ENCODE measurements at places on chromosomes 4 and X. TPM values are rescaled to one million over a fixed set of nuclear protein-coding genes. Genes with fewer than 3 reads are reported as not detected.

The FATE1 gene
- not detected for total RNA-seq

The MAGEC3 gene
- total RNA-seq: 0.70 TPM

GRCh38 chrX:54945224-54945623 lies 24.6 kb downstream of the TRO start:
- H3K36me3 ChIP-seq: no peaks in the 10 kb centered on the region
- no peaks in the 10 kb centered on the region for H3K27me3 ChIP-seq
- DNase-seq: no peak
- H3K4me1 ChIP-seq: no peaks in the 10 kb centered on the region
- H3K4me3 ChIP-seq: no peak overlapping the region

DNA sequence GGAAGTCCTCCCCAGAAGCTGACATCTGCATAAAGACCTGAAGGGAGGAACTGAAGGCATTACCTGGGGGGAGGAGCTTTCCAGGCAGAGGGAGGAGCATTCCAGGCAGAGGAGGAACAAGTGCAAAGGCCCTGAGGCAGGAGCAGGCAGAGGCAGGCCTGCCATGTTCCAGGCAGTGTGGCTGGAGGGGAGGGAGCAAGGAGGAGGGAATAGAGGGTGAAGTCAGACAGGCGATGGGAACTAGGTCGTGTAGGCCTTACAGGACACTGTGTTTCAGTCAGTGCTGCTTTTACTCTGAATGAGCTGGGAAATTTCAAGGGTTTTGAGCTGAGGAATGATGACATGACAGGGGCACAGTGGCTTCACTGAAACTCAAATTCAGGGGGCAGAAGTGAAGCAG lies 292.7 kb downstream of the BCOR start:
- H3K36me3 ChIP-seq: no peaks in the 10 kb centered on the region
- no peak overlapping the region for H3K27ac ChIP-seq
- no peak for DNase-seq
- H3K4me1 ChIP-seq: no peaks in the 10 kb centered on the region
- H3K4me3 ChIP-seq: no peak overlapping the region
- no peaks in the 10 kb centered on the region for H3K27me3 ChIP-seq

DNA sequence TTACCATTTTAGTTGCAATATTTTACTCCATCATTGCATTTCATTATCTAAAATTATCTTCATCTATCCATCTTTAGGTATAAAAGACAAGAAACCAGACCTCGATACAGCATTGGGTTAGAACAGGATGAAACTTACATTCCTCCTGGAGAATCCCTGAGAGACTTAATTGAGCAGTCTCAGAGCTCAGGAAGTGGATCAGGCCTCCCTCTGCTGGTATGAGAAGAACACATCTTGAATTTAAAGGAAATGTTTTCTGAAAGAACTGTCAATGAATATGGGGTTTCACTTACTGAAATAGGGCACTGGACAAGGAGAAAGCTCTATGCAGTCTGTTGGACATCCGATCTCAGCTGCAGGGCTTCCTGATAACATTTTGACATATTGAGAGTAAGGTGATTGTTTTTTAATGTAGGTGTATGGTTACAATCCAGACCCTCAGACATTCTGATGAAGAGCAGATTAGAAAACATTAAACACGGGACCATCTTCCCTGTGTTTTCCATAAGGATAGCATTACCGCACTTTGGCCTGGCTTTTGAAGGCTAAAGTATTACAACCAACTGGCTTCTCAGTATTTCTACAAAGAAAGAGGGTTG lies 367.2 kb downstream of the BMPR1B start:
- H3K27ac ChIP-seq: no peak overlapping the region
- no peaks in the 10 kb centered on the region for H3K27me3 ChIP-seq
- H3K4me3 ChIP-seq: no peak overlapping the region
- H3K36me3 ChIP-seq: no peaks in the 10 kb centered on the region
- no peaks in the 10 kb centered on the region for H3K4me1 ChIP-seq

DNA sequence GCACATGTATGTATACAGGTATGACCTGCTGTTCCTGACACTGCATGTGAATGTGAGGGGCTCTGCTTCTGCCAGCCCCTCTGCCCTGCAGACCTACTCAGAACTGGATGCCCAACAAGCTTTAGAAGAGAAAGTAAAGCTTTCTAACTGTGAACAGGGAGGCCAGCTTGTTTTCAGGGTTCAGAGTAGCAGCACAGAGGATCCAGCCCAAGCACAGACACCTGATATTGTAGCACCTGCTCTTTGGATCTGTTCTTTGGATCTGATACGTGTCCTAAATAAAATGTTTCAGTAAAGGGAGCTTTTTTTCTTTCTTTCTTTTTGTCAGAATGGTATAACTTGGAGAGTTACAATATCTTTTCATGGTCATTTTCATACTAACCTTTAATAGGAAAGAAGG lies 19.2 kb downstream of the DCUN1D4 start:
- H3K4me3 ChIP-seq: no peak overlapping the region
- H3K27me3 ChIP-seq: no peaks in the 10 kb centered on the region
- DNase-seq: no peak
- no peaks in the 10 kb centered on the region for H3K4me1 ChIP-seq
- H3K36me3 ChIP-seq: no peaks in the 10 kb centered on the region
- no peak overlapping the region for H3K27ac ChIP-seq

- peak overlapping the region; percentile 5 for H3K27ac ChIP-seq
- DNase-seq: no peak
- H3K27me3 ChIP-seq: no peaks in the 10 kb centered on the region
- no peaks in the 10 kb centered on the region for H3K36me3 ChIP-seq
- H3K4me1 ChIP-seq: no peaks in the 10 kb centered on the region
These were observed 1.7 kb downstream of the GPRIN3 start for GRCh38 chr4:89305712-89306437.

DNA sequence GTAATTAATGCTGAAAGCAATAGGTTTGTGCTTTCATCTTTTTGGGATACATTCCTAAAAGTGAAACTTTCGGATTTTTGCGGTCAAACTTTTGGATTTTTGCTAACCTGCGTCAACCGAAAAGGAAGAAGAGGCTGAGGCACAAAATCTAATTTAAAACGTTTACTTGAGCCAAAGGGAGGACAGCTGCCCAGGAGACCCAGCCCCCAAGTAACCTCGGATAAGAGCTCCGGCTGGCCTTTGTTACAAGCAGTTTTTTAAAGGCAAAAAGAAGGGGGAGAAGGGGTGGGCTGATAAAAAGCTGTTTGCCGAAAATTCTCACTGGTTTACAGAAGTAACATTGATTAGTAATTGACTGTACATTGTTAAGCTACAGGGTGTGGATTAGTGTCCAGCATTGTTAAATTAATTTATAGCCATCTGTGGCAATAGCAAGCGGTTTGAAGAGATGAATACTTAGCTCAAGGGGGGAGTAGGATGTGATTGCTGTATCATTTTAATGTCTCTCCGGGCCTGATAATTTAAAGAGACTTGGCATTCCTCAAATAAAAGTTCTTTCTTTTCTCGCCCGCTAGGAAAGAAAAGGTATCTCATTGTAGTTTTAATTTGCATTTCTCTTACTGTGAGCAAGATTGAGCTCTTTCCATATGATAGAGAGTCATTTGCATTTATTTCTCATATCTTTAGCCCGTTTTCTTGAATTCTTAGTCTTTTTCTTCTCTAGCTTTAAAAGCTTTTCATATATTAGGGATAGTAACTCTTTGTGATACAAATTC lies 59.1 kb upstream of the USP9X start:
- DNase-seq: no peak
- no peak overlapping the region for H3K4me3 ChIP-seq
- H3K27ac ChIP-seq: peak overlapping the region; percentile 36

DNA sequence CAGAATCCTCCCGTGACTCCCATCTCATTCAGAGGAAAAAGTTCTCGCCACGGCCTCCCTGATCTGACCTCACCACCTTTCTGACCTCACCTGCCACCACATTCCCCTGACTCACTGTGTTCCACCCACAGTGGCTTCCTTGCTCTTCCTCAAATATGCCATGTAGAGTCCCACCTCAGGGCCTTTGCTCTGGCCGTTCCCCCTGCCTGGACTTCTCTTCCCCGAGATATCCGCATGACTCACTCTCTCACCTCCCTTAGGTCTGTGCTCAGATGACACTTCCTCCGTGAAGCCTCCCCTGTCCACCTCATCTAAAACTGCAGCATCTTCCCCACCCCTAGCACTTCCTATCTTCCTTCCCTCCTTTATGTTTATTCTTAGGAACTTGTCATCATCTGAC lies 7.2 kb upstream of the TSPYL2 start:
- H3K4me1 ChIP-seq: no peaks in the 10 kb centered on the region
- H3K27me3 ChIP-seq: no peaks in the 10 kb centered on the region
- no peak overlapping the region for H3K27ac ChIP-seq
- no peaks in the 10 kb centered on the region for H3K36me3 ChIP-seq
- H3K4me3 ChIP-seq: no peak overlapping the region

GRCh38 chr4:147336252-147336651 lies 144.6 kb upstream of the EDNRA start:
- no peak overlapping the region for H3K27ac ChIP-seq
- no peaks in the 10 kb centered on the region for H3K36me3 ChIP-seq
- H3K4me1 ChIP-seq: peaks cover 6% of the 10 kb centered on the region
- no peak overlapping the region for H3K4me3 ChIP-seq
- no peak for DNase-seq

DNA sequence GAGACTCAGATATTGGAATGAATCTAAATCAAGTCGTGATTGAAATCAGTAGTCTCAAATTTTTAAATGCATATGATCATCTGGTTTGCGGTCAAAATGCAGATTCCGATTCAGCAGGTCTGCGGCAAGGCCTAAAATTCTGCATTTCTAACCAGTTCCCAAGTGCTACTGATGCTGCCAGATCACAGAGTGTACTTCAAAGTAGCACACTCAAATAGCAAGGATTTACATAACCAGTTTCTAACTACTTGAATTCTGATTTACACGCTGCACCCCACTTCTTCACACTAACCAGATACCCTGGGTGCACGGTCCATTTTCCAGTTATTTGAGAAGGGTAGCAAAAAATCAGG lies 752 bp downstream of the MBTPS2 start:
- no peaks in the 10 kb centered on the region for H3K36me3 ChIP-seq
- no peaks in the 10 kb centered on the region for H3K27me3 ChIP-seq
- H3K4me3 ChIP-seq: peak overlapping the region; percentile 61

GRCh38 chr4:36979533-36979932 lies 265.0 kb upstream of the NWD2 start:
- H3K4me3 ChIP-seq: no peak overlapping the region
- no peaks in the 10 kb centered on the region for H3K36me3 ChIP-seq
- no peaks in the 10 kb centered on the region for H3K27me3 ChIP-seq
- no peak overlapping the region for H3K27ac ChIP-seq

DNA sequence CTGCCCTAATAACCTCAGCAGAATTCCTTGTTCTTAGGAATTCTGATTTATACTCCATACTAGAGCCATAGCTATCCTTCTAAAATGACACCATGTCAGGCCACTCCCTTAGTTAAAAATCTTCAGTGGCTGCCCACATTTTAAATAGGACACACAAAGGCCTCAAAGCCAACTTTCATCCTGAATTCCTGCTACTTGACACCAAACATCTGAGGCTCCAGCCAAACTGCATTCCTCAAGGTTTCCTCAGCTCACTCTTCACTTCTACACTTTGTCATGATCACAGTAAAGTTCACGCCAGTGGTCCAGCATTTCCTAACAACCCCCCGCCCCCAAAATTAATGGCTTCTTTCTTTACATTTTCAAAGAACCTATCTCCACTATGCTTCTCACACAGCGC lies 124.3 kb downstream of the ADGRA3 start:
- no peak overlapping the region for H3K27ac ChIP-seq
- H3K4me3 ChIP-seq: no peak overlapping the region
- no peaks in the 10 kb centered on the region for H3K27me3 ChIP-seq
- H3K36me3 ChIP-seq: no peaks in the 10 kb centered on the region

DNA sequence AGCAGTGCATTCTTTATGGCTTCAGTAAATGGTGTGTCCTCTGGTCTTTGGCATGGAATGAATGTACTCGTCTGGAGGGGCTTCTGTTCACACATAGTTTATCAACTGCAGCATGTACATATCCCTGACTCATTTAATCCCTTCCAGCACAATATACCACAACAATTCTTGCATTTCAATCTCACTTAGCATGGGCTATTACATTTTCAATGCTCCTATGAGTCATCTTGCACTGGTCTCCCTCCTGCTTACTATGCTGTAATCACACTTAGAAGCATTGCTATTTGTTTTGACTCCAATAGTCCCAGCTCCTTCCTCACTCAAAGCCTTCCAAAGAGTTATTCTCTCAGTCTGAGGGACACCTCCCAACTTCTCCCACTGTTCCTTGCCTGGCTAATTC lies 180.9 kb upstream of the NUDT10 start:
- no peaks in the 10 kb centered on the region for H3K27me3 ChIP-seq
- H3K36me3 ChIP-seq: no peaks in the 10 kb centered on the region
- no peak for DNase-seq
- no peak overlapping the region for H3K4me3 ChIP-seq

- H3K27ac ChIP-seq: no peak overlapping the region
- no peak overlapping the region for H3K4me3 ChIP-seq
- no peaks in the 10 kb centered on the region for H3K36me3 ChIP-seq
- no peak for DNase-seq
- no peaks in the 10 kb centered on the region for H3K4me1 ChIP-seq
These were observed 670.6 kb upstream of the ATOH1 start for GRCh38 chr4:93157986-93158385.

GRCh38 chr4:48047896-48048295 lies 31.3 kb downstream of the NIPAL1 start:
- no peaks in the 10 kb centered on the region for H3K36me3 ChIP-seq
- H3K27ac ChIP-seq: no peak overlapping the region
- H3K4me3 ChIP-seq: no peak overlapping the region
- H3K4me1 ChIP-seq: no peaks in the 10 kb centered on the region

DNA sequence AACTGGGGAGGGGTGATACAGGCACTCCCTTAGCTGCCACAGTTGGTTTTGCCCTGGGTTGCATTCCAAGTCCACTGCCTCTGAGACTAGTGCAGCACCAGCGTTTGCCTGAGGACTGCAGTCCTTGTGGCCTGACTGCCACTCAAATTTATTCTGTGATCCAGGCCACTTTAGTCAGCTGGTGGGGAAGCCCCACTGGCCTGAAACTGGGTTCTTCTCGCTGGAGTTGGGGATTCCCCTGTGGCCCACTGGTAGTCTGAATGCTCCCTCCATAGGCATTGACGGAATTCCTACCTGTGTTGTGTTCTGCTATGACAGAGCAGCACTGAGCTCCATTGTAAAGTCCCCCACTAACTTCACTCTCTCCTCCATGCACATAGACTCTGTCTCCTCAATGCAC lies 63.8 kb downstream of the PTPN13 start:
- no peak overlapping the region for H3K27ac ChIP-seq
- H3K4me1 ChIP-seq: no peaks in the 10 kb centered on the region
- H3K36me3 ChIP-seq: no peaks in the 10 kb centered on the region
- no peaks in the 10 kb centered on the region for H3K27me3 ChIP-seq
- DNase-seq: no peak
- no peak overlapping the region for H3K4me3 ChIP-seq

- no peaks in the 10 kb centered on the region for H3K36me3 ChIP-seq
- no peaks in the 10 kb centered on the region for H3K27me3 ChIP-seq
- H3K4me3 ChIP-seq: no peak overlapping the region
- no peak for DNase-seq
- H3K4me1 ChIP-seq: no peaks in the 10 kb centered on the region
These were observed 95.7 kb upstream of the DRD5 start for GRCh38 chr4:9685692-9686091.

GRCh38 chr4:14294611-14295010 lies 667.1 kb upstream of the BOD1L1 start:
- H3K4me3 ChIP-seq: no peak overlapping the region
- no peak overlapping the region for H3K27ac ChIP-seq
- no peaks in the 10 kb centered on the region for H3K36me3 ChIP-seq
- H3K27me3 ChIP-seq: no peaks in the 10 kb centered on the region
- no peaks in the 10 kb centered on the region for H3K4me1 ChIP-seq
- DNase-seq: no peak

Data from uterus (tissue), 4 donors.